ENCODE measurements at places on chromosomes 11 and 22. TPM values are rescaled to one million over a fixed set of nuclear protein-coding genes. Genes with fewer than 3 reads are reported as not detected.
A peak's percentile ranks its signal among the peaks of the same experiment; 100 is the strongest.

Gene CRYAB
- 19.3 TPM for total RNA-seq

DNA sequence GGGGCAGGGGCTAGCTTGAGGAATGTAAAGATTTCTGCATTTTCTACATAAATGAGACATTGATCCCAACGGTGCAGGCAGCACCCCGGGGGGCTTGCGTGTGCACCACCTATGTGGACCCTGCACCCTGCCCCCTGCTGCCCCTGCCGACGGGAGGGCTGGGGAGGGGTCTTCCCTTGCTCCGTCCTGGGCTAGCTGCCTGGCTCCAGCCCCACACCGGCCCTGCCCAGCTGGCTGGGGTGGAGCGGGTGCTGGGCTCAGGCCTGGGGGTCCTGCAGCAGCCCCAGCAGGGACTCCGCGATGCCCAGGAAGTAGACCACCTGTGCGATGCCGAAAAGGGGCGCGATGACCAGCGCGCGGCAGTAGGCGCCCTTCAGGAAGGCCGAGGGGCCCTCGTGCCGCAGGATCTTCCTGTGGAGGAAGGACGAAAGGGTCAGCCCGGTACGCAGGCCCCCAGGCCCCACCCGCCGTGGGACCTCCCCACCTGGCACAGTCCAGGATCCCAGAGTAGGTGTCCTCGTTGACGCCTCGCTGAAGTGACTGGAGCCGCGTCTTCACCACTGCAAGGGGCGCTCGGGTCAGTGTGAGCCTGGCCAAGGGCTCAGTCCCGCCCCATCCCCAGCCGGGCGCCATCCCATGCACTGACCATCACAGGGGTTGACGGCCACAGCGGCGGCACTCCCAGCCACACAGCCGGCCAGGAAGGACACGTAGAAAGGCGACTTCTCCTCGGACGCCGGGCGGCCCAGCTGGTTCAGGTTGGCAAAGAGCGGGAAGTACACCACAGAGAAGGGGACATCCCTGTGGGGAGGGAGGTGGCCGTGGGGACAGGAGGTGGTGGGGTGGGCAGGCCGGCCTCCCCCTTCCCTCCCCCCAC, 2.0 kb upstream of the CEND1 start:
- H3K4me1 ChIP-seq, result peaks cover 11% of the 10 kb centered on the region
- no peaks in the 10 kb centered on the region for H3K27me3 ChIP-seq

Gene LRRC32
- 6.2 TPM for total RNA-seq

DNA sequence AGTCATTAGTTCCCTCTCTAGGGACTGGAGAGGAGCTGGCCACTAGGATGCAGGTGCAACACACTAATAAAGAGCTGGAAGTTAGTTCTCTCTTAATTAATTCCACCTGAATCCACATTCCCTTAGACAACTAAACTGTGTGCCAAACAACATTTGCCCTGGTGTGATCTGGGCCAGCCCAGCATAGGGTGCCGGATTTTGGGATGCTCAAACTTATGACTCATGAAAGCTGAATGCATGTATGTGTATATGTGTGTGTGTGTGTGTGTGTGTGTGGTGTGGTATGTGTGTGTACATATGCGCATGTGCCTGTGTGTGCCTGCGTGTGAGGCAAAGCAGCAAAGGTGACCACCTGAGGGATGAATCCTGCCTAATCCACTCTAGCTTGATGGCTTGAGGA, 110.7 kb downstream of the EHF start:
- no peak overlapping the region for H3K27ac ChIP-seq
- no peaks in the 10 kb centered on the region for H3K36me3 ChIP-seq
- H3K27me3 ChIP-seq, result no peaks in the 10 kb centered on the region
- H3K4me3 ChIP-seq, result no peak overlapping the region

Gene MGAT3
- 2.4 TPM for total RNA-seq

DNA sequence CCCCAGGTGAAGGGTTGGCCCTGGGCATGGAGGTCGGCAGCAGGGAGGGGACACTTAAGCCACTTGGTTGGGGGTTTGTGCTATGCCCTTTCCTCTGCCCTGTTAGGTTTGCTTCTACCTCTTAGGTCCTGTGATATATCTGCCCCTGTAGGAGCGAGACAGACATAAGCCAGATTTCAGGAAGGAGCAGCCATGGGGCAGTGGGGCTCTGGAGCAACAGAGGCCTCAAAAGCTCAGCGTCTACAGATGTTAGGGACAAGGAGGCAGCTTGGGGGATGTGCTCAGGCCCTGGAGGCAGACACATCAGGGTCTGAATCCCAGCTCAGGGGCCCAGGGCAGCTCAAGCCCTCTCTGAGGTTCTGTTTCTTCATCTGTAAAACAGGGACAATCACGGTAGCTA, 27.2 kb upstream of the KCNQ1OT1 start:
- H3K4me3 ChIP-seq, result no peak overlapping the region
- H3K4me1 ChIP-seq, result peaks cover 10% of the 10 kb centered on the region
- H3K36me3 ChIP-seq, result no peaks in the 10 kb centered on the region
- H3K27me3 ChIP-seq, result no peaks in the 10 kb centered on the region
- H3K27ac ChIP-seq, result peak overlapping the region; percentile 78

GRCh38 chr11:499201-500076, 7.6 kb downstream of the RNH1 start:
- no peak overlapping the region for H3K4me3 ChIP-seq
- no peaks in the 10 kb centered on the region for H3K4me1 ChIP-seq
- H3K36me3 ChIP-seq, result peaks cover 12% of the 10 kb centered on the region
- no peak overlapping the region for H3K27ac ChIP-seq

DNA sequence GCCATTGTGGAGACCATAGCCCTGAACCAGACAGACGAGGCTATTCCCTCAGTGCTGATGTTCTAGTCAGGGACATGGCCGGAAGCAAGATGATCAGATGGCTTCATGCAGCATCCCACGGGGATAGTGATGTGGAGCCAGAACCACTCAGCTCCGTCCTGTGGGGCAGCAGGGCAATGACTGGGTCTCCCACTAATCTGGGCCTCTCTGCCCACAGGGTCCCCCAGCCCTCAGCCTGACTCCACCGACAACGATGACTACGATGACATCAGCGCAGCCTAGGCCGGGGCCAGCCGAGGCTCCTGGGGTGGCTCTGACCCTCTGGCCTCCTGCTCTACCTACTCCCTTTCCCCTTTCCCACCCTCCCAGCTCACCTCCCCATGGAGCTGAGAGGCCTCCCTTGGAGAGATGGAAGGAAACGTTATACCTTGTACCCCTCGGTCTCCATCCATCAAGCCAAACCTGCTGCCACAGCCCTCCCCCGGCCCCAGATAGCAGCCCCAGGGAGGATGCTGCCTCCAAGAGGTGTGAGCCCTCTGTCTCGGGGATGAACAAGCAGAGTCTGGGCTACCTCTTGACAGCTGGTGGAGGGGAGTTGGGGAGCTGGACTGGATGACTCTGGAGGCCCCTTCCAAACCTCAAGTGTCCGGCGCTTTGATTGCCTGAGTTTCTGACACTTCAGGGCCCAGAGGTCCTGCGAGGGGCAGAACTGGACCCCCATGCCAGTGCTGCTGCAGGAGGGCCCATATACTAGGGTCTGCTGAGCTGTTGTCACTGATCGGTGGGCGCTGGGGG, 47.8 kb downstream of the CD6 start:
- no peaks in the 10 kb centered on the region for H3K36me3 ChIP-seq
- DNase-seq, result no peak
- no peak overlapping the region for H3K27ac ChIP-seq
- no peak overlapping the region for H3K4me3 ChIP-seq
- H3K27me3 ChIP-seq, result no peaks in the 10 kb centered on the region

DNA sequence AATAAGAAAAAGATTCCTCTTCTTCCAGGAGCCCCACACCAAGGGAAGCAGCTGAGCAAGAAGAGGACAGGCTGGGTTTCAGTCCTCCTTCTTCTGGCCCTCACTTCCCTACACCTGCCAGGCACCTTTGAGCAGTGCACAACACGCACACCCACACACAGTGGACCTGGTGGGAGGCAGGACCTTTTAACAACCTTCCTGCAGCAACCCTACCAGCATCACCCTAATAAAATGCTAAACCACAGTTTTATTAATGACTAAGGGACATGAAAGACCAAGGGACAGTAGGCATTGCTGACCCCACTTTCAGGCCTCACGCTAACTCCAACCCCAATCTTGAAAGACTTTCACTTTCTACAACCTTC, 12.2 kb downstream of the ARAP1 start:
- no peak overlapping the region for H3K4me3 ChIP-seq
- no peak overlapping the region for H3K27ac ChIP-seq
- H3K36me3 ChIP-seq, result no peaks in the 10 kb centered on the region
- H3K4me1 ChIP-seq, result no peaks in the 10 kb centered on the region

GRCh38 chr11:83655976-83656375, 369.8 kb upstream of the CCDC90B start:
- H3K4me1 ChIP-seq, result no peaks in the 10 kb centered on the region
- H3K36me3 ChIP-seq, result no peaks in the 10 kb centered on the region
- H3K27me3 ChIP-seq, result no peaks in the 10 kb centered on the region
- DNase-seq, result no peak
- H3K4me3 ChIP-seq, result no peak overlapping the region

- DNase-seq, result no peak
- H3K36me3 ChIP-seq, result no peaks in the 10 kb centered on the region
- H3K4me1 ChIP-seq, result no peaks in the 10 kb centered on the region
Measured at GRCh38 chr22:27988704-27989103, 69.6 kb upstream of the PITPNB start.

Data from pancreas (tissue), 10 donors.